ENCODE measurements at places on chromosomes 4 and X.

DNA sequence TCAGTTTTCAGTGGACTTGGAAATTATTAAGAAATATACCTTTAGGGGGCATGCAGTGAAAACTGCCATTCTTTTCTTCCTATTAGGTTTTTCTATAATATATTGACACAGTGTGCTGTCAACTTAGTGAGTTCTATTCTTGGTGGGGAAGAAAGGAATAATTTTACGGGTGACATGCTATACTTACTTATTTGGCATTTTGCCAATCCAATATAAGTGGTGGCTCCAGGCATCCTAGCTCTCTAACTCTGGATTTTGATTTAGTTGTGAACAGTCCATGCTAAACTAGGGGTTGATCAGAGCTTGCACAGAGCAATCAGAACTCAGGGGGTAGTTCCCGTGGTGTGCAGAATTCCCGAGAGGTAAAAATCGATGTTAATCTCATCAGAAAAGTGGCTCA is 277.7 kb upstream of the FTHL17 start:
- DNase-seq: no peak

DNA sequence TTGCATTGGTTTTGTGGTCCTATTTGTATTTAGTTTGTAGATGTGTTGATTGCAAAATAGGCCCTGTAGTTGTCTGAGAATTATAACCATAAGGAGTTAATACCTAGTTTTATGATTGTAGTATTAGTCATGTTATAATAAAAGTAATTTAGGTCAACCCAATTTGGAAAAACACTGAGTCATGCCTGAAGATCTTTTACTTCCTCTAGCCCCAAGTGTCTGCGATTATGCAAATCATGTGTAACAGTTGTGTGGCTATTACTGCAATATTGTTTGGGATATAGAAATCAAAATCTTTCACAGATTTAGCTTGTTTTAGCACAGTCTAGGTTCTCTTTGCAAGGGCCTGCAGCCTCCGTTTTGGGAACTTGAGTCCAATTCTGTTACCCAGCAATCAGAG is 12.6 kb downstream of the SRD5A3 start:
- no peak for DNase-seq

- no peak for DNase-seq
These were observed 113.0 kb downstream of the PCDH7 start for GRCh38 chr4:30833206-30833605.

DNA sequence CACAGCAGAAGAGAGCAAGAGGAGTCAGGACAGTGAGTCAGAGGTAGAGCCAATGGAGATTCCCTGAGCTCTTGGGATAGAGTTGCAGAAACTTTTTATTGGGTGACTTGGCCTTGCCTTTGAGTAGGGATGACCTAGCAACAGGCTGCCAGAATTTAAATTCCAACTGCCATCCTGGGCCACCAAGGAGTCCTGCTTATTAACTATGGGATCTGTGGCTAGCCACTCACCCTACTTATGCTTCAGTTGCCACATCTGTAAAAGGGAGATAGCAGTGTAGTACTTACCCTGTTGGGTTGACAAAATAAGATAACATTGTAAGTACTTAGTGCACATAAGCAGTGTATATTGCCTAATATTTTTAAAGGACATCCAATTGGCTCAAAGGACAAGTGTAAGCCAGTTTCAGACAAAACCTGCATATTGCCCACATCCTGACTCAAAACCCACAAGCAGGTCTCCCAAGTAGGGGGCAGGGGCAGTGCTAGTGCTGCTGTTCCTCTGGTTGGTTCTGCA is 43.5 kb upstream of the TMEM164 start:
- no peak for DNase-seq

Data from activated gamma-delta T cell treated with Interleukin-2 at 50 U/mL for 16 hours (primary cell).